Substantia nigra (tissue), 51 donors: ENCODE measurements at places on chromosomes 11 and 22.
A peak's percentile ranks its signal among the peaks of the same experiment; 100 is the strongest.

GRCh38 chr22:17489101-17489500 is 74.2 kb upstream of the SLC25A18 start:
- no peak for DNase-seq

DNA sequence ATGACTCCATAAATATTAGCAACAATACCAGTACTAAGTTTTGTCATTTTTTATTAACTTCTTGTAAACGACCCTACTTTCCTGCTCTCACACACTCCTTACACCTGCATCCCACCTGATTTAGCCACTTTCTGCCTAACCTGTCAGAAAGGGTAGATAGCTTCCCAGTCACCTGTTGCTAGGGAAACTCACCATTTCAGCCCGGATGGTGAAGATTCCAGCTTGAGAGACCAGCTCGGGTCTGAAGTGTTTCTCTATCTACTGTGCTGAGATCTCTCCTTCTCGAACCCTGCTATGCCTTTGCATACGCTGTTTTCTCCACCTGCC is at the start of gene PARVG:
Gene PARVG (plus strand): TSS at position 220 of the 327 bp plus-strand sequence. CDS start 2,405 bp downstream, outside the sequence.
- no peak for DNase-seq

- DNase-seq = no peak
Observed at GRCh38 chr11:932435-932834, 6.8 kb downstream of the AP2A2 start.

GRCh38 chr11:45328726-45329125 is 42.6 kb upstream of the SYT13 start:
- DNase-seq = no peak

DNA sequence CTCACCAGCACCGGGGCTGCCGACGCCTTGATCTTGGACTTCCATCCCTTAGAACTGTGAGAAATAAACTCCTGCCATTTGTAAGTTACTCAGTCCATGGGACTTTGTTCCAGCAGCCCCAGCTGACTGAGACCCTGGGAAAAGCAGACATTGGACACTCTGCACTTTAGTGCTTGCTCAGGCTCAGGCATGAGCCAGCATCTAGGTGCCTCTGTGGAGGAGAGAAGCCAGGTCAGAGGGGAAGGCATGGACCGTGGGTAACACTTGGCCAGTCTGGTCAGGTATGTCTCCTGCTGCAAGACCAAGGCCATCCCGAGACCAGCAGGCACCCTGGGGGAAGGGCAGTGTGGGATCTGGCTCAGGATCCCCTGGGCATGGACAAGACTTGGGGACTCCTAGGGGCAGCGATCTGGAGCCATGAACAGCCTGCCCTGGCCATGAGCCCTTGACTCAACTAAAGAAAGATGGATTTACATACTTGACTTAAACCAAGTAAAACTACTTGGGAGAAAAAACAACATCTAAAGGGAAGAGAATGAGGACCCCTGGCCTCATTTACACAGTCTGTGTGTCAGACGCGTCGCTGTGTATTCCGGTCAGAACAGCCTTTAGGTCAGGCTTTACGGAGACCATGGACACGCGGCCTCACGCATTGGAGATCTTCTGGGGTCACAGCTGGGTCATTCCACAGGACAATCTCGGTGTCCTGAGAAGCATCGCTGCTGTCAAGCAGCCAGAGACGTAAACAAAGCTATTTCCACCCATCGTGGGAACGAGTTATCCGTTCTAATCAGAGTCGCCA is 497.1 kb downstream of the BRD1 start:
- no peak for DNase-seq

DNA sequence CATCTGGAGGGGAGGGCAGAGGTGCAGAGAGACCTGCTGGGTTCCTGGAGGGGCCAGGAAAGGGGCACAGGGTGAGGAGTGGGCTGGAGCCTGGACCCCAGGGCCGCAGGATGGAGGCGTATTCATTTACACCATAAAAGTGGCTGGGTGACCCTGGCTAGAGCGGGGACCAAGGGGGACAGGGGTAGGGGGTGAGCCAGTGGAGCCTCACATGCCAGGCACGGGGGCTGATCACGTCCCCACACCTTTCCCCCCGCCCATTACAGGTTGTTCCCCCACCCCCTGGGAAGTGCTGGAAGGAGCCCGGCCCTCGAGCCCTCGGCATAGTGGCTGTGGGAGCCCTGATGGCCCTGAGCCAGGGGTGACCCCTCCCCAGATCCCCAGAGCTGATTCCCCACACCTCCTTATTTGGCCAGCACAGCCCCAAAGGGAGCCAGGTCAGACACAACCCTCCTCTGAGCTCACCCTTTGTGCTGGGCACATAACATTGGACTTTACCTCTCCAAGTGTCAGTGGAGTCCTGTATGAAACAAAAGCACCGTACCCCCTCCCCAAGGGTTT is 781 bp downstream of the TCIRG1 start:
- no peak for DNase-seq

DNA sequence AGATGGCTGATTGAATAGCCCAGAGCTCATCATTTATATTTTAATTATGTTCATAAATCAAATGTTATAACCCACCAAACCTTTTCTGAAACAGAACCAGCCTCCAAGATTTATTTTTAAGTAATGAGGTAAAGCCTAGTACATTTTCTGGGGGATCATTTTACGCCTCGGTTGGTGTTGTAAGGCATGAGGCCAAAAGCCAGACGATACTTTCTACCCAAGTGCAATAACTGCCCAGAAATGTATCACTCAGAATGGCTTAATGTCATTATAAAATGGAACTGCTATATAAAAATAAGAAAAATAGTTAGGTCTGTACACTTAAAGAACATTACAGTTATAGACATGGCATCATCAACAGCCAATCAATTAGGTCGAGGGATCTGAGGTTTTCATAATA is 283.3 kb downstream of the CADM1 start:
- no peak for DNase-seq

DNA sequence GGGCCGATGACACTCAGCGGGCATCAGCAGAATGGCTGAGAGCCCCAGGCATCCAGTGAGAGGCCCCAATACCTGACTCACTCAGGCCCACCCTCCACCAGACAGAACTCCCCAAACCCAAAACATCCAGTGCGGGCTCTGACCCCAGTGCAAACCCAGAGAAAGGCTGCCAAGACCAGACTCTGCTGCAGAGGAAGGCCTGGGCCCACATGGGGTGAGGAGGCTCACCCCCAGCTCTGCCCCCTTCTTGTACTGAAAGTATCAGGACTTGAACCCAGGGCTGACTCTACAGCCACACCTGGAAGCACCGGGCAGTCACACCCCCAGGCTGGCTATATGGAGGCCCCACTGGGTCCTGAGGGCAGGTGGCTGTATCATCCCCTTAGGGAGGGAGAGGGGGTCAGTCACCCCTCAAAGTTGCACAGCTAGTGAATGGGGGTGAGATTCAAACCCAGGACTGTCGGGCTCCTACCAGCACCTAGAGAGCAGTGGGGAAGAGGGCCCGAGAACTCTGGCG is 49.3 kb downstream of the IGLL1 start:
- no peak for DNase-seq

DNA sequence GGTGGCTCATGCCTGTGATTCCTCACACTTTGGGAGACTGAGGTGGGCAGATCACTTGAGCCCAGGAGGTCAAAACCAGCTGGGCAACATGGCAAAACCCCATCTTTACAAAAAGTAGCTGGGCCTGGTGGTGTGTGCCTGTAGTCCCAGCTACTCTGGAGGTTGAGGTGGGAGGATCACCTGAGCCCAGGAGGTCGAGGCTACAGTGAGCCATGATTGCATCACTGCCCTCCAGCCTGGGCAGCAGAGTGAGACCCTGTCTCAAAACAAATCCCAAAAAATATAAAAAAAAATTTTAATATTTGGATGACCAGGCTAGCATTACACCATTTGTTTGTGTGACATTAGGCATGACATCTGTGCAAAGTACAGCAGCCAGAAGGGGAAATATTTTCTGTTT is 49.7 kb upstream of the CTTN start:
- DNase-seq = no peak

- no peak for DNase-seq
Observed at GRCh38 chr11:94129512-94130297, 1.1 kb downstream of the PANX1 start.

- no peak for DNase-seq
Observed at GRCh38 chr11:130715877-130716220, 200.4 kb downstream of the SNX19 start.

DNA sequence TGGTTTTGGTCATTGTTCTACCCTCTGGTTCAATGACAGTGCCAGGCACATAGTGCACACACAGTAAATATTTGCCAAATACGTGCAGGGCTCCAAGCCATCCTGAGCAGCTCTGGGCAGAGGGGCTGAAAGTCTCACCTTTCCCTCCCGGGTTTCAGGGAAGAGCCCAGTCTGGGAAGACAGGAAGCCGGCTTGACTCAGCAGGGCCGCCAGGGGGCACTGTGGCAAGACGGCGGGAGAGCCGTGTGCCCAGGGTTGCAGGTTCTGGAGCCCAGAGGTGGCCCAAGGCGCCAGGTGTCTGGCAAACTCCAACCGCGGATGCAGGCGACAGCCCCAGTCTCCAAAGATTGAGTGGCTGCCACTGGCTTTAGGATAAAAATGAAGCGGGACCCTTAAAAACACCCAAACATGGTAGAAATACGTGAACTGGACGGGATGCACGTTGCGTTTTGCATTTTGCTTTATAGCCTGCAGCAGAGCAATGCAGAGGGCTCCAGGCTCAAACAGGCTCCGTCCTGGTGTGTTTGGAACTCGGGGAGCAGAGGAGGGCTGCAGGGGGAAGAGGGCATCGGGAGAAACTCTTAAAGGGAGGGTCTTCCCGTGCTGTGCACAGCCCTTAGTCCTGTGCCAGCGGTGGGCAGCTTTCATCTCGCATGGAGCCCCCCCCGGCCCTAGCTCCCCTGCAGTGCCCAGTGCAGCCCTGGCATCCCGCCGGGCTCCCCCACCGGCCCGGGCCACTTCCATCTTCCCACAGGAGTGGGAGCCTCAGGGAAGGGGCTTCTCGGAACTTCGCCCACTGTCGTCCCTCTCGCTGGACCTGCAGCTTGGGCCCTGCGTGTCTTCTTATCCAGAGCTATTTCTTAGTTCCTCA is 10.7 kb downstream of the KRTAP5-5 start:
- peak; percentile 31 for DNase-seq

DNA sequence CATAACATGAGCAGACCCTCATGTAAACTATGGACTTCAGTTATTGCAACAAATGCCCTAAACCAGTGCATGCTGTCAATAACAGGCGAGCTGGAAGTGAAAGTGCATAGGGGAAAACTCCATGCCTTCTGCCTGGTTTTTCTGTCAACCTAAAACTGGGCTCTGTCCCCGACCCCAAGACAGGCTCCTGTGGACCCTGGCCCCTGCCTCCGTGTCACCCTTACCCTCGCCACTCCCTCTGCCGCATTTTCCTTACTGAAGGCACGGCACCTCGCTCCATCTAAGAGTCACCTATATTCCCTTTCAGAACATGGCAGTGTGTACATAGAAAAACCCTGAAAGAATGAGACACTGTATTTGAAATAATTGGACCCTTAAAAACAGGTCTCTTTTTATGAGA is 151.3 kb downstream of the SHANK2 start:
- DNase-seq = no peak

DNA sequence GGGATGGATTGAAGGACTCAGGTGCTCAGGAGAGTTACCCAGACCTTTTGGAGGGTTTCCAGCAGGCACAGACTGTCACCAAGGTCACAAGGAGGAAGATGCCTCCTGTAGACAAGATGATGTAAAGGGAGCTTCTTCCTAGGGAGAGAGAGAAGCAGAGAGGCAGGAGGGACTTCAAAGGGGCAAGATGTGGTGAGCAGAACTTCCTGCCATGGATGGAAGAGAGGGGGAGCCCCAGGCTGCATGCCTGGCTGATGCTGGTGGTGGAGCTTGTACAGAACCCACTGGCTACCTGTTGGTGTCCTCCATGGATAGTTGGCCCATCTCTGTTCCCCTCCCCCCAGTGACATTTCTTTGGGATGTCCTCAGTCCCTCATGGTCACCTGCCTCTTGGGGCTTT is 4.2 kb downstream of the HEPN1 start:
- DNase-seq = no peak

DNA sequence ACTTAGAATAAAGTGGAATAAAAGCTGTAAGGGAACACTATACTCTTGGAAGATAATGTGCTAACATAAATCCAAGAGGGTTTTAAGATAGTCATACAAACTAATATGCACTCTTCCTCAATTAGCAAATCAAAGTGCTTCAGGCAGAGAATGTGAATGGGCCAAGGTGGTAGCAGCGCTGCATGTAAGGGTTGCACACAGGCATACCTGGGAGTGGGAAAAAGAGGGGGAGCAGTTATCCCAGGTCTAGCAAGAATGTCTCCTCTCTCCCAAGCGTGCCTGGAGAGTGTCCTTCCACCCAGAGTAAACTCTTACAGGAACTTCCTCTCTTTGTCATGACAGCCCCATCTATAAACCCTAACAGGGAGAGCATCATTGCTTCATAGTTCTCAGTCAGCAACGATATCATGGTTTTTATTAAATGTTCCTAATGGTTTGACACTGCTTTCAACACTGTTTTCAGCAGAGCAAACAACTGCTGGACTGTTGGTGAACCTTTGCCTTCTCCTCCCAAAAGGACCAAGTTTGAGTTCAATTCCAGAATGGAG is 61.6 kb downstream of the SYTL2 start:
- no peak for DNase-seq

GRCh38 chr22:41290262-41291221 is 4.6 kb upstream of the RANGAP1 start:
- no peak for DNase-seq

- no peak for DNase-seq
Observed at GRCh38 chr22:41504397-41504796, 35.5 kb downstream of the ACO2 start.

- DNase-seq = no peak
Observed at GRCh38 chr11:2883640-2883978, 2.0 kb downstream of the CDKN1C start.

DNA sequence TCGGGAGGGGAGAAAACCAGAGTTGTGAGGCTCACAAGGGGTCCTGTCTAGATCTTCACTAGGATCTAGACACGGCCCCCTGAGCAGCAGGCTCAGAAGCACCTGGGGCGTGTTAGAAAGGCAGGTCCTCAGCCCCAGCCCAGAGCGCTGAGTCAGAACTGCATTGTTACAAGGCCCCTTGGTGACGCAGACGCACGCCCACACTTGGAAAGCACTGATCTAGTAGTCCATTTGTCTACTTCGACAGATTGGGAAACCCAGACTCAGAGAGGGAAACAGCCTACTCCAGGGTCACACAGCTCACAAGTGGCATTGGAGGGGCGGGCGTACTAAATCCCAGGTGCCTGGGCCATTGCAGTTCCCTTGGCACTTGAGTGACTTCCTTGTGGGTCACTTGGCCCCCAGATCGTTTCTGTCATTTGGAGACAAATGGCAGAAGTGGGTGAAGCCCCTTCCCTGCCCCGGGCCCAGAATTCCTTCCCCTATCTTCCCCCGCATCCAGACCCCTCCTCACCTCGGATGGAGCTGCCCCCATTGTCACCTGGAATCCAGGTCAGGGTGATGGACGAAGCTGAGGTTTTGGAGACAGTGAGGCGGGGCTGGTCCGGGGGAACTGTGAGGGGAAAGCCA is 110.8 kb downstream of the CEP164 start:
- no peak for DNase-seq

- DNase-seq = no peak
Observed at GRCh38 chr11:59756845-59757244, 1.7 kb downstream of the STX3 start.
